ENCODE measurements at places on chromosomes 5 and 9. TPM values are rescaled to one million over a fixed set of nuclear protein-coding genes. Genes with fewer than 3 reads are reported as not detected.

DNA sequence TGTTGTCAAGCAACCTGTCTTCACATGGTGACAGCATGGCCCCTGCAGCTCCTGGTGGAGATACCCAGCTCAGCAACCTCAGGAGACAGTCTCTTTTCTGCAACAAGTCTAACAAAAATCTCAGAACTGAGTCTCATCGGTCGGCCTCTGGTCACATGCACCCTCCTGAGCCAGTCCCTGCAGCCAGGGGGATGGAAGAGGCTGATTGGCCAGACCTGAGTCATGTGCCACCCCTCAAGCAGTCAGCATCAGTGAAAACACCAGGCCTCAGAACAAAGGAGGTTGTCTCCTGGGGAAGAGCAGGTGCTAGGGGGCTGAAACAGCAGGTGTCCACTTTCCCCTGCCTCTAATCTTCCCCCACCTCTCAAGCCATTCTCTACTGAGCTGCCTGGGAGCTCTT lies 54.4 kb downstream of the SMIM23 start:
- H3K27me3 ChIP-seq, result no peaks in the 10 kb centered on the region
- no peak overlapping the region for H3K27ac ChIP-seq
- DNase-seq, result no peak
- no peak overlapping the region for H3K4me3 ChIP-seq
- H3K36me3 ChIP-seq, result no peaks in the 10 kb centered on the region
- H3K4me1 ChIP-seq, result no peaks in the 10 kb centered on the region

GRCh38 chr9:131297903-131298302 lies 8.4 kb downstream of the PLPP7 start:
- H3K36me3 ChIP-seq, result no peaks in the 10 kb centered on the region
- no peaks in the 10 kb centered on the region for H3K27me3 ChIP-seq
- no peak overlapping the region for H3K27ac ChIP-seq
- peaks cover 5% of the 10 kb centered on the region for H3K4me1 ChIP-seq

DNA sequence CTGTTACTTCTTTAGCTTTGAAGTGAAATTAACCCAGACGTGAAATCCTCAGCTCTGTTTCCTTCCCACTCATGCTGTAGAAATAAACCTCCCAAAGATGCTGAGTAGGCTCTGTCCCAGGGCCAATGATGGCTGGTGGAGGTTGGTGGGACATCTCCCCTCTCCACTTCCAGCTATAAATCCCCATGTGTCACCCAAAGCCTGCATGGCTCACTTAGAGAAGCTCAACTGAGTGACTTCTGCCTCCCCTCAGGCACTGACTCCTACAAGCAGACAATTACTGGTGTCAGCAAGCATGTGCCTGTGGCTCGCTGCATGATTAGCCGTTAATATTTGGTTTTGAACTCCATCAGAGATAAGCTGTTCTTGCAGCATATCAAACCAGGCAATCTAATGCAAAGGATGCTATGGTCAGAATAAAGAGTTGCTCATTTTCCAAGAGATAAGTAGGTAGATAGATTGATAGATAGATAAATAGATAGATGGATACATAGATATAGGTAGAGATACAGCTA lies 569.5 kb upstream of the WWC1 start:
- H3K36me3 ChIP-seq, result no peaks in the 10 kb centered on the region
- H3K4me1 ChIP-seq, result no peaks in the 10 kb centered on the region
- H3K27me3 ChIP-seq, result no peaks in the 10 kb centered on the region
- H3K27ac ChIP-seq, result no peak overlapping the region

- DNase-seq, result no peak
- H3K27me3 ChIP-seq, result no peaks in the 10 kb centered on the region
- H3K27ac ChIP-seq, result no peak overlapping the region
- H3K4me3 ChIP-seq, result no peak overlapping the region
- H3K4me1 ChIP-seq, result no peaks in the 10 kb centered on the region
Observed at GRCh38 chr9:108395421-108395820, 460.4 kb downstream of the ACTL7B start.

- H3K4me3 ChIP-seq, result no peak overlapping the region
- no peaks in the 10 kb centered on the region for H3K36me3 ChIP-seq
- no peaks in the 10 kb centered on the region for H3K27me3 ChIP-seq
Observed at GRCh38 chr5:114266374-114266773, 95.5 kb upstream of the KCNN2 start.

- no peak overlapping the region for H3K4me3 ChIP-seq
- H3K36me3 ChIP-seq, result no peaks in the 10 kb centered on the region
- no peak for DNase-seq
- H3K27ac ChIP-seq, result no peak overlapping the region
- no peaks in the 10 kb centered on the region for H3K27me3 ChIP-seq
- no peaks in the 10 kb centered on the region for H3K4me1 ChIP-seq
Observed at GRCh38 chr5:123429221-123429954, 6.2 kb upstream of the CEP120 start.

DNA sequence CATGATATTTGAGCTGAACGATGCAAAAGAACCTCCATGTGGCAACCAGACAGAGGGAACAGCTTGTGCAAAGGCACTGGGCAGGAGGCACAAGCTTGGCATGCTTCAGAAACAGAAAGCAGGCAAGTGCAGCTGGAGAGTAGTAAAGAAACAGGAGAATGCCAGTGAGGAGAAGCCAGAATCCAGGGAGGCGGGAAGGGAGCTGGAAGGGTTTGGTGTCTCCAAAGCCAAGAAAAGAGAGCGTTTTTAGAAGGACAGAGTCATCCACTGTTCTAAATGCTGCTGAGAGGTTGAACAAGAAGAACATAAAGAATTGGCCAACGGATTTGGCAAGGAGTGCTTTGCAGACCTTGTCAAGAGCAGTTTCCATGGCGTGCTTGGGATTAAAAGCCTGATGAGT lies 124.7 kb downstream of the TLE1 start:
- no peak for DNase-seq
- no peaks in the 10 kb centered on the region for H3K36me3 ChIP-seq
- no peaks in the 10 kb centered on the region for H3K27me3 ChIP-seq
- no peak overlapping the region for H3K4me3 ChIP-seq
- no peak overlapping the region for H3K27ac ChIP-seq
- H3K4me1 ChIP-seq, result peaks cover 2% of the 10 kb centered on the region

DNA sequence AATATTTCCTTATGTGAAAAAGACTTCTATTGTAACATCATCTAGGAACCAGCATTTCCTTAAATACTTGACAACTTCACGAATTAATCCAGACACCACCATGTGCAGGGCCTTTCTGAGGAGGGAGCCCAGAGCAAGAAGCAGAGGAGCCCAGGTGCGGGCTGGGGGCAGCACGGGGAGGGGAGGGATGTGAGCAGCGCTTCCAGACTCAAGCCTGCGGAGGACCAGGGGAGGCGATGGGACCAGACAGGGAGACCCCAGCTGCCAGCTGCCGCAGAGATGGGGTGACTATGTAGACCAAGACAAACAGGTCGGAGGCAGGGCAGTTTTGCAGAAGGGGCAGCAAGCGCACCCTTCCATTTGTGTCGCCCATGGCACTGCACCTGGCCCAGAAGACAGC lies 596.1 kb downstream of the IRX1 start:
- H3K4me1 ChIP-seq, result no peaks in the 10 kb centered on the region
- no peak overlapping the region for H3K4me3 ChIP-seq
- no peak overlapping the region for H3K27ac ChIP-seq
- no peaks in the 10 kb centered on the region for H3K27me3 ChIP-seq
- no peaks in the 10 kb centered on the region for H3K36me3 ChIP-seq

DNA sequence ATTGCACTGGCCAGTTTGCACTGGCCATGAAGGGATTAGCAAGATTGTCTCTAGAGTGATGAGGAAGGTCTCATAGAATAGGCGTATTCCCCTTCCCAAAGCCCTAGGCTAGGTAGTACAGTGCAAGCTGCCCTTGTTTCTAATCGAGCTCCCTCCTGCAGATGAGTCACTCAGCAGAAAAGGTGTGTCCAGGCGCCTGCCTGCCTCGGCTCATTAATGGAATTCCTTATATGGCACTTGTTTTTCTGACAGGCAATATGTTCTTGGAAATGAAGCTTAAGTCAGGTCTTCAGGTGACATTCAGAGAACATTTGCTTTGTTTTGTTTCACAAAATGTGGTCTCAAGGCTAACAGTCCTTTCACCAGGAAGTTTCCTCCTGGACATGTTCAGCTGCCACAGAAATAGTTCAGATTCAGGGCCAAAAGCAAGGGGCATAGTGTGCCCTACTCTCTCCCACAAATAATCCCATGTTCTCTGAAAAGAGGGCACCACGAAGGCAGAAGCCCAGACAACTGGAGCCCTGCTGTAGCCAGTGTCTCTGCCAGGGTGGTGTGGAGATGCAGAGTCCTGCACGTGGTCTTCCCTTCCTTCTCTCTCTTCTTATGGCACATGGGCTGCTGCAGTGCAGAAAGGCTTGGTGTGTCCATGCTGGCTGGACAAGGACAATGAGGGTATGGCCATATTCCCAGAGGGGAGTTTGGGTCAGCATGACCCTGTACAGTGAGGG lies 281.1 kb upstream of the MAP3K1 start:
- no peak overlapping the region for H3K4me3 ChIP-seq
- DNase-seq, result no peak
- no peaks in the 10 kb centered on the region for H3K27me3 ChIP-seq

- H3K4me1 ChIP-seq, result no peaks in the 10 kb centered on the region
- H3K27ac ChIP-seq, result no peak overlapping the region
- H3K27me3 ChIP-seq, result no peaks in the 10 kb centered on the region
- no peaks in the 10 kb centered on the region for H3K36me3 ChIP-seq
Observed at GRCh38 chr5:42131081-42131480, 206.0 kb downstream of the FBXO4 start.

GRCh38 chr9:11352612-11353011 lies 739.8 kb upstream of the PTPRD start:
- no peak overlapping the region for H3K27ac ChIP-seq
- no peak for DNase-seq
- H3K27me3 ChIP-seq, result no peaks in the 10 kb centered on the region
- H3K4me1 ChIP-seq, result no peaks in the 10 kb centered on the region

- H3K27me3 ChIP-seq, result peaks cover 6% of the 10 kb centered on the region
- peak overlapping the region; percentile 73 for H3K27ac ChIP-seq
- peaks cover 26% of the 10 kb centered on the region for H3K4me1 ChIP-seq
- no peak for DNase-seq
- H3K36me3 ChIP-seq, result no peaks in the 10 kb centered on the region
- H3K4me3 ChIP-seq, result peak overlapping the region; percentile 65
Observed at GRCh38 chr5:120464627-120465435, 731 bp downstream of the PRR16 start.

DNA sequence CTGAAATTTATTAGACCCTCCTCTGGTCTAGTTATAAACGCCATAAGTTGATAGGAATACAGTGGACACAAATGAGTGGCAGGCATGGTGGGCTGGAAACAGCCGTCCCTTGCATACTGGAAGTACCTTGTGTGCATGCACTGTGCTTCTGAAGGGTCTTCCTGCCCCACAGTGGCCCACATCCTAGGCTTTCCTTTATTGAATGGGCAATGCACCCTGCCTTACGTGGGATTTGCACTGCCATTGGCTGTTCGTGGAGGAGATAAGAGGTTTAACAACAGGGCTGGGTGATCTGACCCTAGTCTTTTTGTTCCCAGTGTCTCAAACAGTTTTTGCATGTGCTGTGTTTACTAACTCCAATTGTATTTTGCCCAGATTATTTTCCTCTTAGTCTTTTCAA lies 480.8 kb downstream of the GADD45G start:
- DNase-seq, result no peak
- H3K36me3 ChIP-seq, result no peaks in the 10 kb centered on the region
- no peak overlapping the region for H3K27ac ChIP-seq
- no peaks in the 10 kb centered on the region for H3K4me1 ChIP-seq
- H3K4me3 ChIP-seq, result no peak overlapping the region
- no peaks in the 10 kb centered on the region for H3K27me3 ChIP-seq

Gene DPH7
- 19.9 TPM for total RNA-seq

Gene FGD3
- total RNA-seq, result 5.0 TPM

Gene IRX2
- total RNA-seq, result 0.26 TPM

Gene PCDHGB4
- total RNA-seq, result 3.8 TPM

Gene NCS1
- 100 TPM for total RNA-seq

Gene NELFB
- total RNA-seq, result 42.7 TPM

Gene EQTN
- total RNA-seq, result not detected

All from esophagus muscularis mucosa (tissue), 4 donors.